Psoas muscle (tissue), 8 donors: ENCODE measurements at places on chromosomes 6 and 20.

DNA sequence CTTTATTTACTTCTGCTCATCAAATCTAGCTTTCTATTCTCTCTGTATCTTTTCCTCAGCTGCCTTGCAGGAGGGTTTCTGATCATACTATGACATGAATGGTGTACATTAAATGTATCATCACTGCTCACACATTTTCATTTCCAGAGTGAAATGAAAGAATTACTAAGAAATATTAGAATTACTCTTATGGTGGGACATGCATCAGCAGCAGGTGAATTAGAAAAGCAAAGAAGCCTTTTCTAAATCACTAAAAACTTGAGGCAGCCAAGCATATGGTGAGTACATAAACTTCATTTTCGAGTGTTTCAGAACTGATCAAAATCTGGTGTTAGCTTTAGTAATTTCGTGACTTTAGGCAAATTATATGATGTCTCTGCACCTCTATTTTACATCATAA, 23.6 kb downstream of the IL17A start:
- H3K4me1 ChIP-seq, result no peaks in the 10 kb centered on the region
- H3K4me3 ChIP-seq, result no peak overlapping the region
- DNase-seq, result no peak
- no peaks in the 10 kb centered on the region for H3K36me3 ChIP-seq
- no peaks in the 10 kb centered on the region for H3K27me3 ChIP-seq
- H3K27ac ChIP-seq, result no peak overlapping the region

- H3K27me3 ChIP-seq, result no peaks in the 10 kb centered on the region
- H3K4me1 ChIP-seq, result peaks cover 11% of the 10 kb centered on the region
- H3K27ac ChIP-seq, result no peak overlapping the region
Measured at GRCh38 chr6:53998303-53998702, 112.9 kb upstream of the MLIP start.

- no peaks in the 10 kb centered on the region for H3K36me3 ChIP-seq
- H3K4me1 ChIP-seq, result no peaks in the 10 kb centered on the region
- no peaks in the 10 kb centered on the region for H3K27me3 ChIP-seq
- H3K4me3 ChIP-seq, result no peak overlapping the region
- DNase-seq, result no peak
- no peak overlapping the region for H3K27ac ChIP-seq
Measured at GRCh38 chr20:33169176-33169794, 1.3 kb downstream of the BPIFA2 start.

DNA sequence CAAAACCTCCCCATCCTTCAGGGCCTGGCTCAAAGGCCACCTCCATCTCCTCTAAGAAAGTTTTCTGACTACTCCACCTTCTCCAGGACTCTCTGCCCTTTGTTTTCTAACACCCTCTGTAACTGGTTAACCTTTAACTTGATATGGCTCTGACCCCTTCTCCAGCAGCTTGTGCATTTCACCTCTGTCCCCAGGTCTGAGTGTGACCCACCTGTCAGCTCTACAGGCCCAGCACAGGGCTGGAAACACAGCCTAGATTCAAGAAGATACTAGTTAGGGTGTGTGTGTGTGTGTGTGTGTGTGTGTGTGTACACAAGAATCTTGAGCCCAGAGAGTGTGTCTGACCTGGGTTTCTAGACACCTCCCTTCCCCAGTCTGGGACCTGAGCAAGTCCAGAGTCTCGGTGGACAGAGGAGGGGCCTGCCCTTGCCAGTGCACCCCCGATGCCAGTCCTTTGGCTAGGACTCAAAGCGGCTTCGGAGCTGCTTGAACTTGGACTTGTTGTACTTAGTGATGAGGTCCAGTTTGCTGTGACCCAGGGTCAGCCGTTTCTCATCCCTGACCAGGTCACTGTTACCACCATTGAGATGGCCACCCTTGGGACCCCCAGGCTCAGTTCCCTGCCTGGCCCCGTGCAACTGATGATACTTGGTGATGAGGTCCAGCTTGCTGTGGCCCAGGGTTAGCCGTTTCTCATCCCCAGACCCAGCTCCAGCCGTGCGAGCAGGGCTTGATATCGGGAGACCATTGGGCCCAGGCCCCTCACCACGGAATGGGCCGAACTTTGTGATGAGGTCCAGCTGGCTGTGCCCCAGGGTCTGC, 1.7 kb upstream of the EIF6 start:
- H3K4me1 ChIP-seq, result peaks cover 11% of the 10 kb centered on the region
- H3K27ac ChIP-seq, result no peak overlapping the region
- no peaks in the 10 kb centered on the region for H3K36me3 ChIP-seq
- no peak overlapping the region for H3K4me3 ChIP-seq
- H3K27me3 ChIP-seq, result no peaks in the 10 kb centered on the region
- no peak for DNase-seq

DNA sequence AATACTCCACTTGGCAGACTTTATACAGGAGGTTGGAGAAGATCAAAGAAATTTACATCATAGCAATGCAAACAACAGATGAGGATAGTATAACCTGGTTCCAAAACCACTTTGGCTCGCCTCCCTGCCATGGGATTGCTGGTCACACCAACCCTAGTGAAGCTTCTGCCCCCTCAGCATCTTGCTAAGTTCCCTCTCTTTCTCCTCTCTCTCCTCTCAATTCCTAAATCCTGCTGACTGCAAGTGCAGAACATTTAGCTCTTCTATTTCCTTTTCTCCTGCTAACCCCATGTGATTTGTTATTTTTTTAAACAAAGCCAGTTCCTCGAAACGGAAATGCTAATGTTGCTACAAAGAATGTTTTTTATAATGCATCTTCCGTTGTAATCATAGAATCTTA, 50.3 kb upstream of the LY86 start:
- H3K4me1 ChIP-seq, result no peaks in the 10 kb centered on the region
- no peaks in the 10 kb centered on the region for H3K36me3 ChIP-seq
- DNase-seq, result no peak
- H3K4me3 ChIP-seq, result no peak overlapping the region

DNA sequence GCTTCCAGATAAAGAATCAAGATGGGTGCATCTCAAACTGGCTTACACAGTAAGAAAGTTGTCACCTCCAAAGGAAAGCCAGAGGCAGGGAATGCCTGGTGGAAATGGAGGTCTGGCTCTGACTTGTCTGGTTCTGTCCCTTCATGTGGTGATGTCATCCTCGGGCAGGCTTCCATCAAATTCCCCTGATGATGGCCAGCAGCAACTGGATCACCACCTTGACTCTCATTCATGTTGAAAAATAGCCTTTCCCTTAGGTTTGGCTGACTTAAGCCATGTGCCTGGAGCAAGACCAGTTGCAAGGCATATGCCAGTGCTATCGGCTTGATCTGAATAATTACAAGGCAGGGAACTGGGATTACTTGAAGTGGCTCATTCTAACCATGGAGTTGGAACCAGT, 28.8 kb downstream of the IMPG1 start:
- no peaks in the 10 kb centered on the region for H3K27me3 ChIP-seq
- H3K4me3 ChIP-seq, result no peak overlapping the region
- no peak for DNase-seq
- H3K4me1 ChIP-seq, result no peaks in the 10 kb centered on the region
- H3K36me3 ChIP-seq, result no peaks in the 10 kb centered on the region

- no peaks in the 10 kb centered on the region for H3K4me1 ChIP-seq
- H3K36me3 ChIP-seq, result no peaks in the 10 kb centered on the region
- DNase-seq, result no peak
Measured at GRCh38 chr20:14866841-14867514, 529.6 kb upstream of the FLRT3 start.

DNA sequence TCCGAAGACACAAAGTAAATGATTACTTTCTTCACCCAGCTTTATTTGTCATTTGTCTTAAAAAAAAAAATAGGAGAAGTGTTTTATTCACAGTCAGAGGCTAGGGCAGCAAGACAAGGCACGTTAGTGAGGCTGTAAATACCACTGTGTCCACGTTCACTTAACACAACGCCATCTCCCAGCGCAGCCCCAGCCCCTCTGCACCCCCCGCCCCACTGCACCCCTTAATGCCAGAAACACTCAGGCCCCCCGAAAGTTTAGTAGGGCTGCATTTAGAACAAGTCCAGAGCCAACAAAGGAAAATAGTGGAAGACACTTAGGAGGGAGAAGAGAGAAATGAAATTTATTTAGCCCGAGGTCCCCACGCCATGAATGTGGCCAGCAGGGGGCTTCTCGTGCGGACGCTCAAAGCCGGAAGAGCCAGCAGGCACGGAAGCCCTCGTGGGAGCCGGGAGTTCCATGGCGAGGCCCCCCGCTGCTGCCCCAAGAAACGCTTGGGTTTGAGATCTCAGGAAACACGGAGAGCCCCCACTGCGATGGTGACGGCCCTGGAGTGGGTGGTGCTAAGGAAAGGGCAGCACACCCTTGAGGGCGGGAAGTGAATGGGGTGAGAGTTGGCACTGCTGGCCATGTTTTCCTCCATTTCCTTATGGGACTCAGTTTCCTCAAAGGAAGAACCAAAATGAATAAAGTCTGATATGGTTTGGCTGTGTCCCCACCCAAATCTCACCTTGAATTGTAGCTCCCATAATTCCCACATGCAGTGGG, 50.2 kb downstream of the IYD start:
- no peaks in the 10 kb centered on the region for H3K36me3 ChIP-seq
- H3K4me1 ChIP-seq, result no peaks in the 10 kb centered on the region
- peak overlapping the region; percentile 56 for H3K27ac ChIP-seq
- H3K27me3 ChIP-seq, result peaks cover 3% of the 10 kb centered on the region
- peak overlapping the region; percentile 51 for H3K4me3 ChIP-seq

DNA sequence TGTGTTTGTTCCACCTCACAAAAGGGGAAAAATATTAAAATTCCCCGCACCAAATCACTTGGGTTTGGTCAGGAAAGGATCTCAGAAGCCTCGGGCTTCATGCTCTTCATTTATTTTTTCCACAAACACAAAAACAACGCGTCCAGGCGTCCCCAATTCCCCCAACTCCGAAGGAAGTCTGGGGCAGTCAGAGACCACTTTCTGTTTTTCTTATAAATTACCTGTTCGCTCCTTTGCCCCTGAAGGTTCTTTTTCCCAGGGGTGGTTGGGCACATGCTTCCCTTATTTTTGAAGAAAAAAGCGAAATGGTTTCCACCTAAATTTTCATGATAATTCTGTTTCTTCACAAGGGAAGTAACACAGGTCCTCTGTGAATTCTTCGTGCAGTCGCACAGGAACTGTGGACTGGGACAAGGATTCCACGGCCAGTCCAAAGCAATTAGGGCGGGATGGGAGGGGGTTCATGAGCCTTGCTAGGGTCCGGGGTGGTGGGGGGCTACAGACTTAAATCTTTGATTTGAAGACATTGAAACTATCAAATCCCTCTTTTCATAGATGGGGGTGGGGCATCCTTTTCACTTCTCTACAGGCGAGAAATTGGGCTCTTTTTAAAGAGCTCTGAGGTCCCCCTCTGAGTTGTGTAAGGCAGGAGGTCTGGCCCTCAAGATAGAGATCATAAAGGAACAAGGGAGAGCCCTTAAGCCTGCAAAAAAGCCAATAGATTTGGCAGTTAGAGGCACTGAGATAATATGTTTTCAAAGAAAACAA, 30.5 kb upstream of the HFE start:
- peak overlapping the region; percentile 85 for H3K4me3 ChIP-seq
- peaks cover 7% of the 10 kb centered on the region for H3K4me1 ChIP-seq
- H3K27me3 ChIP-seq, result no peaks in the 10 kb centered on the region
- no peaks in the 10 kb centered on the region for H3K36me3 ChIP-seq

- H3K27ac ChIP-seq, result no peak overlapping the region
- H3K27me3 ChIP-seq, result no peaks in the 10 kb centered on the region
- no peak overlapping the region for H3K4me3 ChIP-seq
- no peaks in the 10 kb centered on the region for H3K36me3 ChIP-seq
Measured at GRCh38 chr20:15302075-15302474, 964.7 kb upstream of the FLRT3 start.

GRCh38 chr6:54361188-54361587, 52.9 kb downstream of the TINAG start:
- no peak overlapping the region for H3K4me3 ChIP-seq
- H3K27ac ChIP-seq, result no peak overlapping the region

DNA sequence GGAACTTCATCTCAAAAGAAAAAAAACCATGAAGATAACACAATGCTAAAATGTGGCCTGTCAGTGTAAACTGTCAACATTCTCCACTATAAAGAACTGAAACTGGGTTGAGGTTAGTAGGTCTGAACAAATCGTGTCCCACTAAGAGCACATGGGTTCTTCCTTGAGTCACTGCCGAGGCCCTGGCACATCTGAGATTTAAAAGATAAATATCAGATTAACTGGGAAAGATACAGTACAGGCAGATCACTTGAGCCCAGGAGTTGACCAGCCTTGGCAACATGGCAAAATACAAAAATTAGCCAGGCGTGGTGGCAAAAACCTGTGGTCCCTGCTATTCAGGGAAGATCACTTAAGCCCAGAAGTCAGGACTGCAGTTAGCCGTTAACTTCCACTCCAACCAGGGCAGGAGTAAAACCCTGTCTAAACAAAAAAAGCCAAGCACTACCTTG, 5.6 kb downstream of the EEF1A1 start:
- DNase-seq, result no peak
- H3K4me1 ChIP-seq, result peaks cover 3% of the 10 kb centered on the region
- H3K27ac ChIP-seq, result no peak overlapping the region
- no peaks in the 10 kb centered on the region for H3K27me3 ChIP-seq

DNA sequence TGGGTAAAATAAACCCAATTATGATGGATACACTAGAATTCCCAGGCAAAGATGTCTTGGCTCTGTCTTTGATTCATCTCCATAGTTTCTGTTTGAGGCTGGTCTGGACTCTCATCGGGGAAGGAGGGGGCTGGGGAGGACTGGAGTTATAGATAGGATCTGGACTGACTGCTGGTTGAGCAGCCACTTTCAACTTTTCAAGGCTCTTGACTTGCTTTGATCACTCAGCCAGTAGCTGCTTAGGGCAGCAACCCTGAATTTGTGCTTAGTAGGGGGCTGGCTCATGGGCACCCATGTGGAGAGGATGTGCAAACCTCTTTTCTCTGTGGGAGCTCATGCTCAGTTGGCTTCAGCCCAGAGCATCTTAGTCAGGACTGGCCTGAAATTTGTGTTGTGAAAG, 114.0 kb upstream of the NEDD9 start:
- peaks cover 2% of the 10 kb centered on the region for H3K27me3 ChIP-seq
- H3K27ac ChIP-seq, result no peak overlapping the region
- no peak for DNase-seq

DNA sequence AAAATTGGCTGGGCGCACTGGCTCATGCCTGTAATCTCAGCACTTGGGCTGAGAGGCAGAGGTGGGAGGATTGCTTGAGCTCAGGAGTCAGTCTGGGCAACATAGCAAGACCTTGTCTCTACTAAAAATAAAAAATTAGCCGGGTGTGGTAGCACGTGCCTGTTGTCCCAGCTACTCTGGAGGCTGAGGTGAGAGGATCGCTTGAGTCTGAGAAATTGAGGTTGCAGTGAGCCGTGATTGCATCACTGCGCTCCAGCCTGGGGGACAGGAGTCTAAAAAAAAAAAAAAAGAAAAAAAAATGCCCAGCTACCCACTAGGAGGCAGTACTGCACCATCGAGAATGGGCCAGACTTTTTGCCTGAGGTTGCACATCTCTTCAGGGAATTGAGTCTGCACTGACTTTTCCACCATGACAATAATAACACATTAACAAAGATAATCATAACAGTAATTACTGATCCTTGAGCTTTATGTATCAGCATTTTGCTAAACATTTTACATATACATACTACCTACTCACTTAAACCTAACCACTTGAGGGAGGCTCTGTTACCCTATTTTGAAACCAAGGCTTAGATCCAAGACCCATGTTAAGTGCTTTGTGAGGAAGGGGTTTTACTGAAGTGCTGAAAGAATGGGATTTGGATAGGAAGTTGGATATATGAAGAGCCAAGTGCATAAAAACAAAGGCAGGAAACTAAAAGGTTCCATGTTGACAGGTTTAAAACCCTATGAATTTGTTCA, 21.0 kb downstream of the SRSF3 start:
- H3K27ac ChIP-seq, result peak overlapping the region; percentile 81
- no peak overlapping the region for H3K4me3 ChIP-seq
- H3K36me3 ChIP-seq, result peaks cover 30% of the 10 kb centered on the region
- peaks cover 28% of the 10 kb centered on the region for H3K4me1 ChIP-seq
- peak; percentile 66 for DNase-seq

GRCh38 chr6:95574811-95575210, 2.5 kb upstream of the MANEA start:
- no peak for DNase-seq
- no peak overlapping the region for H3K27ac ChIP-seq
- no peaks in the 10 kb centered on the region for H3K36me3 ChIP-seq
